ENCODE measurements at places on chromosomes 16 and 17.

DNA sequence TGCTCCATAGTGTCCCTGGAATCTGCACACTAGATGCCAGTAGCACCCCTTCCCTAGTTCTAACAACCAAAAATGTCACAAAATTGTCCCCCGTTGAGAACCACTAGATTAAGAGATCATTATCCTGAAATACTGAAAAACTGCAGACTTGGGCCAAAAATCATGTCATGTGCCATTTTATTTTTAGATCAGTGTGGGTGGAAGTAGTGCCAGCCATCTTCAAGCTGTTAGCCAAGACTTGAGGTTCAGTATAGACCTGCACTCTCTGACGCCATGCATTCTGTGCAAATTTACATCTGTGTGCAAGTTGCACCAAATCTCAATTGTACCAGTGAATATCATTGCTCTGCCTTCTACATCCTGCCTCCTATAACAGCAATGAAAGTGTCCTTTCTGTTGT lies 31.5 kb upstream of the NOL11 start:
- no peak for DNase-seq

- peak; percentile 66 for DNase-seq
Measured at GRCh38 chr16:89565506-89566372, 5.3 kb downstream of the RPL13 start.

- no peak for DNase-seq
Measured at GRCh38 chr16:85579191-85579590, 33.9 kb upstream of the GSE1 start.

DNA sequence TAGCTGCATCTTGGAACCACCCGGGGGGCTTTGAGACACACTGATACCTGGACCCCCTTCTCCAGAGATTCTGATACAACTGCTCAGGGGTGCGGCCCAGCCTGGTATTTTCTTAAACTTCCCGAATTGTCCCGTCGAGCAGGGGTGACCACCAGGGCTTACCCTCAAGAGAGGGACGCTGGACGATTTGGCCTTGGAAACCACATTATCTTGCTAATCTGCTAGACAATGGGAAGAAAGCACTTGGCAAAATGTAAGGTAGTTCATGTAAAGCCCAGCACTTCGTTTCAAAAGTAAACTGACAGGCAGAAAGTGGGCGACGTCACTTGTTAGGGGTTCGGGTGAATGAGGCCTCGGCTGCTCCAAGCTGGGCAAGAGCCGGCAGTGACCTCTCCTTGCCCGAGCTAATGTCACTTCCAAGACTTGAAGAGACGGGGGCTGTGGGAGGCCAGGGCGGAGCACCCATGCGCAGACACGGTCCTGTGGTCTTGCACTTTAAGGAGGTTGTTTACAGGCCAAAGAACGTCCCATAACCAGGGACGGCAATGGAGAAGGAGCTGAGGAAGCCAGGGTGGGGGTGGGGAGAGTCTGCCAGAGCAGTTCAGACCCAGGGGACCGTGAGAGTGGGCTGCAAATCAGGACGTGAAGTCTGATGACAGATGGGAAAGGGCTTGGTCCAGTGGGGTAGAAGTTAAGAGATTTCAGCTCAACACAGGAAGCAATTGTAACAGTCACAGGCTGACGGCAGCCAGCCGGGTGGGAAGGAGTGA lies 152.7 kb upstream of the GSE1 start:
- peak; percentile 34 for DNase-seq

- DNase-seq = no peak
Measured at GRCh38 chr17:2705888-2706795, 5.4 kb downstream of the CLUH start.

DNA sequence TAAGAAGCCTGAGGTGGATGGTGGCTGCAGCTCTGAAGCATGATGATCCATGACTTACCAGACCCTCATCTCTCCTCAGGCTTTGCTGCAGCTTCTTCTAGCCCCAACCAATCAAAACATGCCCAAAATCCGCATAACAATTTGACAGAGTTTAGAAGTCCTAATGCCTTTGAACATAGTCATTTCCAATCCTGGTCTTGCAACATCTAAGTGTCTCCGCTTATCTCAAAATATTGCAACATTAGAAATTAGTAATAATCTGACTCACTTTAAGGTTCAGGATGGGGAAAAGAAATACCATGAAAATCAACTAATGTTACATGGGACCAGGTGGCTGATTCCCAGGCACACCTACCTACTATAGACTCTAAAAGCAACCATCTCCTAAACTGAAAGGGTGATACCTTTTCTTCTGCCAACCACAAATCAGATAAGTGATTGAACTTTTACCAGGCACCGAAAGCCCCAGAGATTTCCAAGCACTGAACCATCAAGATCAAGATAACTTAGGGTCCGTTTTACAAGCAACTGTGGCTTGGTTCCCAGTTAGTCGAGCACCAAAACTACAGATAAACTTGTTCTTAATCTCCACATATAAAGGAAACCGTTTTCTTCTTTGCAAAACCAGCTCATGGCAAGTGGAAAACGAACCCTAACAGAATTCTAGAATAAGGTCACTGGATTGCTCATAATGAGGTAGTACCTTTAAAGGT lies 14.0 kb downstream of the ERN1 start:
- no peak for DNase-seq

DNA sequence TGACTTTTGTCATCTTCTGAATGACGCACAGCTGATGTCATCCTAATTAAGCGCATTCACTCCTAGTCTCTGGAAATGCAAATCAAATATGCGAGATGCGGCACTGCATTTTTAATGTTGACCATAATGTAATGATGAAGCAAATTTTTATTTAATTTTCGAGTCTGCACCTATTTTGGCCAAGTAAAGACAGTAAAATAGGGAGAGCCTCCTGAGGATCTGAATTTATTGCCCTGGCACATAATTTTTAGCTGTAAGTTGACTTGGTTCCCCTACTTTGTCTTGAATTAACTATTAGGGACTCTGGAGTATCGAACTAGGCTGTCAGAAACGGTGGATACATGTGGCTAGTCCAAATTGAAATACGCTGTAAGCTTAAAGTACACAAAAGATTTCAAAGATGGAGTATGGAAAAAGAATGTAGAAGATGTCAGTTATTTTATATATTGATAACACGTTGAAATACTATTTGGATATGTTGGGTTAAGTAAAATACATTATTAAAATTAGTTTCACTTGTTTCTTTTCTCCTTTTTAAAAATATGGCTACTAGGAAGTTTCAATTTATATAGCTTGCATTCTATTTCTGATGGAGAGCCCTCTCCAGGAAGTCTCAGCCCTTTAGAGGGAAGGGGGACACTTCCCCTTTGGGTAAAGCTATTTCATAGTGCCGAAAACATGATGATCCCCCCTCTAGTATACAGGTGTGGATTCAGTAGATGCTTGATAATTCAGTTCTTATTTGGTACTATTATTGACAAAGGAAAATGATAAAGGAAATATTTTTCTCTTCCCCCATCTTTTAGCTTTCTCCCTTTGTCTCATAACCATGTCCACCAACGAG lies 991 bp downstream of the KPNA2 start:
- DNase-seq = no peak

DNA sequence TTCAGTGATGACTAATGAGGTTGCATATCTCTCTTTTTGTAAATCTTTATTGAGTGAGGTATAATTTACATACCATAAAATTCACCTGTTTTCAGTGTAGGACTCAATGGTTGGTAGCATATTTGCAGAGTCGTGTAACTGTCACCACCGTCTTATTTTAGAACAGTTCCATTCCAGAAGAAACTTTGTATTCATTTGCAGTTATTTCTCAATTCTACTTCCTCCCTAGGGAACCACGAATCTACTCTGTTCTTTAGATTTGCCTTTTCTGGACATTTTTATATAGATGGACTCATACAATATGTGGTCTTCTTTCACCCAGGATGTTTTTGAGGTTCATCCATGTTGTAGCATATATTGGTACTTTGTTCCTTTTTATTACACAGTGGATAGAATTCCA lies 3.7 kb downstream of the FTO start:
- DNase-seq = no peak

- no peak for DNase-seq
Measured at GRCh38 chr17:57084361-57084801, 665 bp upstream of the AKAP1 start.

GRCh38 chr17:42422958-42423712 lies at the start of gene CAVIN1:
TSS of gene CAVIN1 (minus strand) at chr17:42423256. CDS start at chr17:42423097, 159 bp downstream.
- DNase-seq = peak; percentile 94

DNA sequence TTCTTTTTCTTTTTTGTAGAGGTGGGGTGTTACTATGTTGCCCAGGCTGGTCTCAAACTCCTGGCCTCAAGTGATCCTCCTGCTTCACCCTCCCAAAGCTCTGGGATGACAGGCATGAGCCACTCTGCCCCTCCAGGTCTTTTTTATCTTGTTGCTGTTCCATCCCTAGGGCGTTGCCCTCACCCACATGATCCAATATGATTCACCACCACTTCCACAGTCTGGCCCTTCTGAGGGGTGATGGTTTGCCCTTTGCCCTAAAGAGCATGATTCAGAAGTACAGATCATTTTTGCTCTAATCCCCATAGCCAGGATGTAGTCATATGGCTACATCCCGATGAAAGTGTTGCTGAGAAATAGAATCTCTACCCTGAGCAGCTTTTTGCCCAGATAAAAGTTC lies 18.8 kb downstream of the STX4 start:
- DNase-seq = peak; percentile 74

DNA sequence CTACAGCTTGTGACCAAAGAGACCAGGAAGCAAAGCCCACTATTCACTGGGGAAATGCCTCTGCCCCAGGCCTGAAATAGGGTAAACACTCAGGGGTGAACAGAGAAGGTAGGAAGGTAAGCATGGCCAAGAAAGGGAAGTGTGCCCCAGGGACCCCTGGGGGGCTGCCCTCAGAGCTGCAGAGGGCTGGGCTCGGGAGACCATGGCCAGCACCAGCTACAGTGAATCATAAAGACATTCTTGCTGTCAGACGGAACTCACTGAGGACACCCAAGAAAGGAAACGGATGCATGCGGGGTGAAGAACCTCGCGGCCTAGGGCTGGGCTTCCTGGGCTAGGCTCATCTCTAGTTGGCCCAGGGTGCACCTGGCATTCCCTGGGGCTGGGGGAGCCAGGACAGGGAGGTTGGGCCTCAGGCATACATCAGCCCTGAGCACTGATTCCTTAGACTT lies 9.6 kb downstream of the HIC1 start:
- no peak for DNase-seq

GRCh38 chr17:76427501-76428231 lies 25.3 kb downstream of the UBE2O start:
- DNase-seq = no peak

DNA sequence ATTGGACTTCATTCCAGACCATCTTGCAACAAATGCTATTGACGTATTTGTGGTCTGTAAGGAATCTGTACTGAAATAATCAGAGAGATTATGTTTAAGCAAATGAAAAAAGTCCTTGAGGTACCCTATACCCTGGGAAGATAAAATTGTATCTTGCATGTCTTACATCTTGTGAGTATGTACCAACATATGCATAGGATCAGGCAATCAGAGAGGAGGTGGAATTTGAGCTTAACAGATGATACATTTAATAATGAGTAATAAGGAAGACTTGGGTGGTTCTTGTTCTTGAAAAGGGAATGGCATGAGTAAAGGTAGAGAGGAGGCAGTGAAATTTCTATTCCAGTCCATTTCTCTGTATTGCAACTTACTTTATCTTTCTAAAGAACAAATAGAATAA lies 10.6 kb downstream of the MOSMO start:
- no peak for DNase-seq
